Liver (tissue), 10 donors: ENCODE measurements at places on chromosomes 3 and 15.

DNA sequence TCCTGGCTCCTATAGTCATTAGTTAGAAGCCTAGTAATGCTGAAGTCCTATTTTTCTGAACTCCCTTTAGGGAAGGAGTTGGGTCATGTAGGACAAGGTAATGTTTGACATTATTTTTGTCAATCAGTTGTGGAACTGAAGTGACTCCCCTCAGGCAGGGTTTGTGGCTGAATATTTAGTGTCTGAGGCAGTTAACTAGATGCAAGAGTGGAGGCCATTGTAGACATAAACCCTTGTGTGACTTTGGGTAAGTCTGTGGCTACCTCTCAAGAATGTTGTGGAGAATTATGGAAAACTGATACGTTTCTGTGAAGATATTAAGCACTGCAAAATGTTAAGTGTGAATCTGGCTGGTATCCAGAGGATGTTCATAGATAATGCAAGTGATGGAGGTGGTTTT is 125.2 kb upstream of the PHLDB2 start:
- no peak for DNase-seq

GRCh38 chr3:64741341-64741740 is 53.5 kb upstream of the ADAMTS9 start:
- DNase-seq = no peak

DNA sequence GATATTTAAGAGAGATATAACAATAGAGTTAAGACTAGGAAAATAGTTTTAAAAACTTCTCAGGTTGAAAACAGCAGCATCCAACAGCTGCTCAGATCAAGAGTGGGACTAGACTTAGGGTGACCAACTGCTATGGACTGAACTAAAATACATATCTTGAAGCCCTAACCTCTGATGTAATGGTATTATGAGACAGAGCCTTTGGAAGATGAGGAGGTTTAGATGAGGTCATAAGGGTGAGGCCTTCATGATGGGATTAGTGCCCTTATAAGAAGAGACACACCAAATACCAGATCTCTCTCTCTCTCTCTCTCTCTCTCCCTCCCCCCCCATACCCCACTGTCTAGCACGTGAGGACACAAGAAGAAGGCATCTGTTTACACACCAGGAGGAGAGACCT is 37.4 kb upstream of the GALNT15 start:
- DNase-seq = no peak

- DNase-seq = no peak
Observed at GRCh38 chr15:49521802-49522201, 98.8 kb downstream of the FGF7 start.

DNA sequence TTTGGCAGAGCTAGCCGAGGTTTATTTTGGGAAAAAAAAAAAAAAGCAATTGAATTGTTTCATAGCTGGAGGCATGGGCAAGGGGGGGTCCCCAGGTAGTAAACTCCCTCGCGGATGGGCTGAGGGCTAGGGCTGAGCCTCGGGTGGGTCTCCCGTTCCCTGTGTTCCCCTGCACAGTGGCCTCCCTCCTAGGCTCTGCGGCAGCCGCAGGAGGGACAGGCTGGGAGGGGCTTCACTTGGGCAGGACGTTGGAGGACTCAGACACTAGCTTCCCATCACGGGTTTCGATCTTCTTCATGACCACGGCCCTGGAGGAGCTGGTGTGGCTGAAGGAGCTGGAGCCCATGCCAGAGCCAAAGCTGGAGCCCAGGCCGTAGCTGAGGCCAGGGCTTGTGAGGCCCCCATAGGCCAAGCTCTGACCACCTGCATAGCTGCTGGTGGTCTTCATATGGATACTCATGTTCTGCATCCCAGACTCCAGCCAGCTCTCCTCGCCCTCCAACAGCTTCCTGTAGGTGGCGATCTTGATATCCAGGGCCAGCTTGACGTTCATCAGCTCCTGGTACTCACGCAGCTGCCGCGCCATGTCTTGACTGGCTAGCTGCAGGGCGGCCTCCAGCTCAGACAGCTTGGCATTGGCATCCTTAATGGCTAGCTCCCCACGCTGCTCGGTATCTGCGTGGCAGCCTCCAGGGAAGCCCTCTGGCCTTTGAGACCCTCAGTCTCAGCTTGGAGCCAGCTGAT is 64.0 kb upstream of the CDAN1 start:
- no peak for DNase-seq

DNA sequence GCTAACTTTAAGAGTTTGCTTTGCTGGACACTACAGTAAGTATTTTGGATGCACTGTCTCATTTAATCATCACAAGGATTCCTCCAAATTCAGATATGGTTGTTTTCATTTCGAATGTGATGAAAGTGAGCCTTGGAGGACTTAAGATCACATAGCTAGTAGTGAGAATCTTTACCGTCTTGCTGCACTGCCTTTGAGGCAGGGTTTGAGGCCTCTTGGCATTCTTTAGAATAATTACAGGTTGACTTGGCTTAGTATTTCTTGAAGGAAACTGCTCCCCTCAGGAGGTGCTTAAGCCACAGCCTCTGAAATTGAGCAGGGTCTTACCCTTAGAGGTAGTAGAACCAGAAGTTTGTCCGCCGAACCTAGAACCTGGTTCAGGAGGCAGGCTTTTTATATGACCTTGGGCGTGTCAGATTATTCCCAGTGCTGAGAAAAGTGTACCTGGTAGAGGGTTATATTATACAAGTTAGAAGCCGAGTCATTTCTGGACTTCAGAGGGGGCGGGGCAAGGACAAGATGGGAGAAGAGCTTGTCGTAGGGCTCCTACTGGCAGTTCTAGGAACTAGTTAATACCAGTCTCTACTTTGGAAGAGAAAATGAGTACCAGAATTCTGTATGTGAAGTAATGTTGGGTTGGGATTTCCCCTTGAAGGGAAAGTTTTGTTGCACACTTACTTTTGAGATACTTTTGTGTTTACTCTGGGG is 1.1 kb downstream of the TFG start:
- DNase-seq = peak; percentile 49

GRCh38 chr3:82610236-82610635 is 848.8 kb upstream of the GBE1 start:
- DNase-seq = no peak

DNA sequence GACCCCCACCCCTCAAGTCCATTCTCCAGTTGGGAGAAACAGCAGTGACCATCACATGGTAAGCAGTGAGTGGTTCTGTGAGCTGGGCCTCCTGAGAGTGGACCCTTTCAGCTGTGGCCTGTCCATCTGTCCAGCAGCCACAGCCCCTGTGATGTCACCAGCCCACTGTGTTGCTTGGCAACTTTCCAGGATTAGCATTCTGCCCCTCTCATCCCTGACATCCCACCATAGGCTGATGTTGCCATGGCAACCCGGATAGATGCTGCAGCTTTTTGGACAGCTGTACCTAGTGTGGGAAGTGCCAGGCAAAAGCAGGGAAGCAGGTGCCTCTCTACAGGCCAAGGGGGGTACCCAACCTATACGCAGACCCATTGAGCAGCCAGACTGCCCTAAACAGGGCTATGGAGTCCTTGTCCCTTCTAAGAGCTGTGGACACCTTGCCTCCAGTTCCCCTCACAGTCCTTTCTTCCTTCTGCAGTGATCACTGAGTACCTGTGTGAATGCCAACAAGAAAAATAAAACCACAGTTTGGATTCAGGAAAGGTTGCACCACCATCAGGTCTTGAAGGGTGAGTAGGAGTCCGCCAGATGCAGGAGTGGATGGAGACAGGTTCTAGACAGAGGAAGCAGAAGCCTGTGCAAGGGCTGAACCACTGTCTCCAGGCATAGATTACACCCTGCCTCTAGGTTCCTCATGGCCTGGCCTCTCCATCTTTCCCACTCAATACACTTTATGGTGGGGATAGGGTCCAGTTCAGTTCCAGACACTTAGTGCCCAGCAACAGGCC is at the start of gene DNAH1:
Gene DNAH1, plus strand, starts transcription at position 343 of the 788 bp plus-strand sequence. CDS start 6,124 bp downstream, outside the sequence.
- DNase-seq = no peak

GRCh38 chr3:114867835-114868503 is 279.1 kb downstream of the ZBTB20 start:
- DNase-seq = no peak

GRCh38 chr15:45363334-45363733 is 15.0 kb downstream of the GATM start:
- DNase-seq = no peak

- DNase-seq = no peak
Observed at GRCh38 chr15:66429117-66429516, 42.4 kb downstream of the MAP2K1 start.

GRCh38 chr15:101813803-101814534 is 2.0 kb downstream of the OR4F15 start:
- no peak for DNase-seq

DNA sequence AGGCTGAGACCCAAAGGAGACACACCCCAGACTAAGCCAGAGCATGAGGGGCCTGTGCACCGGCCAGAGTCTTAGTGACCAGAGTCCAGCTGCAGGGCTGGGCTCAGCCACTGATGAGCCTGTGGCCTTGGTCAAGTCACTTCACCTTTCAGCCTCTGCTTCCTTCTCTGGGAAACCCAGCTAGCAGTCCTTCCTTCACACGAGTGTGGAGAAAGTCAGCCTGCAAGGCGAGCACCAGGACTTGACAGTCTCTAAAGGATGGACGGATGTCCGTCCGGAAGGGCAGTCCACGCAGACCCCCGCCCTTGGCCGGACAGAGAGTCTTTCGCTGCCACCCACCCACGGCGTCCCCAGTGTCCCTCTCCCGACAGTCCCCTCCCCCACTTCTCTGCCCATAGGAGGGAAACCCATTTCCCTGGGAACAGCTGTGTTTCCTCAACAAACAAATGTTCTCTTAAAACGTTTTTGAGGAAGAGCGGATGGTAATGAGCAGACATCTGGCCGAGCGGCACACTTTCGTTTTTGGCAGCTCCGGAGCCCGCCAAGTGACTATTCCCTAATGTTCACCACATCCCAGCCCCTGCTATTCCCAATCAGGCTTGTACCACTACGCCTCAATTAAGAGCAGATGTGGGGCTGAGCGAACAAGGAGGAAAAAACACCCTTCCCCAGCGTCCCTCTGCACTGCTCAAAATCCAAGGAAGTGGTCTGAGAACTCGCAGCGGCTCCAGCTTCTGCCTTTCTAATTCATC is 129.1 kb upstream of the SMAD3 start:
- no peak for DNase-seq

DNA sequence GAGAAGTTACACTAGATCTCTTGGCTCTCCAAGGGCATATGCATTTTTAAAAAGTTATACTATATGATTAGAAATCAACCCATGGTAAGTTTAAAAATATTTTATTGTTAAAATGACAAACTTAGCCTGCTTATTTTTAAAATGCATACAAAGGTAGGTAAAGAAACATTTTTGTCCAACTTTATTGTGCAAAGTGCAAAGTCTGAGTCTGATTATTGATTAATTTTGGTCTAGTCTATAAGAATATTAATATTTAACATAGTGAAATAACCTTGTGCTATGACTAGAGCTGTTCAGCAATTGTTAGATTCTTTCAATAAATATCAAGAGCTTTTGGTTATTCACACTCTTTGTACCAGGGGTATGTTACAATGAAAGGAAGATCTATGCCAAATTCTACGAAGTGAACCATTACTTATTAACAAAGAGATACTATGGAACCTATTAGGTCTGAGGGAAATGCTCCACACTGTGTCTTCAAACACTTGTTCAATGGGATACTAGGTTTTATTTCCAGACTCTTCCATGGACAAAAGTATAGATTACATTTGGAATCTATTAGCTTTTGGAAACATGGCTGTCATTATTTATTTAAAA is 70.4 kb downstream of the DIPK2A start:
- DNase-seq = no peak

GRCh38 chr3:115098354-115099073 is 48.6 kb downstream of the ZBTB20 start:
- DNase-seq = no peak

- DNase-seq = no peak
Observed at GRCh38 chr3:141379250-141379966, 11.1 kb downstream of the ZBTB38 start.

GRCh38 chr15:57611938-57612337 is 20.2 kb downstream of the MYZAP start:
- no peak for DNase-seq

- peak; percentile 59 for DNase-seq
Observed at GRCh38 chr3:127458696-127459604, 131.6 kb downstream of the TPRA1 start.

GRCh38 chr3:184336547-184337398 is 627 bp upstream of the FAM131A start:
- no peak for DNase-seq

DNA sequence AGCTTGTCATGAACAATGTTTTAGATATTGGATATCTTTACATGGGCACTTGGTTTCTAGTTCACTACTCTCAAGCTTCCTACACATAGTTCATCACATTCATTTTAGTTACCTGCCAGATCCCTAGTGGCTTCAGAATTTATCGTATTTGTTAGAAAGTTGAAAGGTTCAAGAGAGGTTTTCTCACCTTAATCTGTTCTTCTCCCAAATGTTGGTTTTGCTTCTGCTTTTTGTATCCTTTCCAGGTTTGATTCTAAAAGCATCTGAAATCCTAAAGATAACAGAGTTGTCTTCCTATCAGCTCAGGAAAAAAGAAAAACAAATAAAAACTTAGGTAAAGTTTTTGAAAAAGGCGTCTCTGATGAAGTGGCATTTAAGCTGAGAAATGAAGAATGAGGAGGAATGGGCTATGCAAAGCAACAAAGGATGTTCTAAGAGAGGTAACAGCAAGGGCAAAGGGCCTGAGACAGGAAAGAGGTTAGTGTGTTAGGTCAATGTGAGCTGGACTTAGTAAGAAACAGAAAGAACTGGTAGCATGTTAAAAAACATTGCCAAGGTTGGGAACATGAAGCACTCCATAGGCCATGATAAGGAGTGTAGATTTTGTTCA is 104.7 kb upstream of the CMC1 start:
- DNase-seq = no peak

DNA sequence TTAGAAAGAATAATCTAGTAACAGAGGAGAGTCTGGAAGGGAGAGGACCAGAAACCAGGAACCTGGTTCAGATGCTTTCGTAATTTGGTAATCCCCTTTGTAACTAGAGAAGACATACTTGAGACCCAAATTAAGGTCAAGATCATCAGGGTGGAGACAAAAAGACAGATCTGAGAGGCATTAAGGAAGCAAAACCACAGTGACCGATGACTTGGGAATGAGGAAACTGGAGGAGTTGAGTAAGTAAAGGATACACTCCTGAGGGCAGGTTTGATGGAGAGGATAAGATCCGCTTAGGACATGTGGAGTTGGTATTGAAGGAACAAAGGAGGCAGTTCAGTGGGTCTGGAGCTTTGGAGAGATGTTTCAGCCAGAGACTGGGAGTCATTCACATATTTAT is 23.6 kb upstream of the BCL2A1 start:
- DNase-seq = no peak

DNA sequence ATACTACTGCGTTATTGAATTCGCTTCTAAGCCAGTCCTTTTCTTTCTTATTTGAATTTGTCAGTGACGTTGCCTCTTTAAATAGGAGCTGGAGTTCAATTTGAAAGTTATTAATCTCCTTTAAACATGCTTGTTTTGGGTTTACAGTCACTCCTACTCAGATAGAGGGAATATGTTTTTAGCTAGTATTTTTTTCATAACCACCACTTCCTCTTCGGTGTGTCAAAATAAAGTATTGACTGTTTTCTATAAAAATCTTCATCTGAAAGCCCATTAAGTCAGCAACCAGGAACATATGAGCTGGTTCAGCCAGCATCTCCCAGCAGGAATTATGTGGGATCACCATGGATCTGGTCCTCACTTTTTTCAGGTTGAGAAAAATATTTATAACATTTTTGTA is 772.9 kb downstream of the DIPK2A start:
- no peak for DNase-seq
